ENCODE measurements at places on chromosomes 12 and 14. TPM values are rescaled to one million over a fixed set of nuclear protein-coding genes. Genes with fewer than 3 reads are reported as not detected.

The CD163L1 gene
- total RNA-seq: 0.60 TPM

The PUS1 gene
- 20.5 TPM for total RNA-seq

The TCL1A gene
- 0.40 TPM for total RNA-seq

The CDCA3 gene
- total RNA-seq: 13.9 TPM

The PSME1 gene
- total RNA-seq: 123 TPM

The OR6C2 gene
- total RNA-seq: 0.12 TPM

The IL26 gene
- total RNA-seq: not detected

The CIT gene
- total RNA-seq: 14.5 TPM

The TAMALIN gene
- 3.9 TPM for total RNA-seq

The MSI1 gene
- total RNA-seq: 0.28 TPM

The ZNF641 gene
- 6.5 TPM for total RNA-seq

The BICD1 gene
- total RNA-seq: 4.7 TPM

The FICD gene
- total RNA-seq: 1.1 TPM

The GLS2 gene
- 2.6 TPM for total RNA-seq

The HCAR1 gene
- total RNA-seq: 0.08 TPM

The ARMH4 gene
- 0.72 TPM for total RNA-seq

The ATP6V1D gene
- total RNA-seq: 70.0 TPM

The HOXC11 gene
- total RNA-seq: 0.08 TPM

The COX8C gene
- not detected for total RNA-seq

The NTF3 gene
- total RNA-seq: 2.0 TPM

The FSCB gene
- total RNA-seq: not detected

The PRB2 gene
- total RNA-seq: not detected

The OVCH1 gene
- total RNA-seq: not detected

The POMT2 gene
- total RNA-seq: 11.2 TPM

The DTX3 gene
- total RNA-seq: 4.1 TPM

The CACNB3 gene
- 28.8 TPM for total RNA-seq

The CLBA1 gene
- total RNA-seq: 8.2 TPM

The OAS1 gene
- 37.2 TPM for total RNA-seq

The RNF41 gene
- 26.9 TPM for total RNA-seq

The KRT3 gene
- total RNA-seq: 1.0 TPM

The SPX gene
- total RNA-seq: 0.08 TPM

The WNT1 gene
- not detected for total RNA-seq

The HOXC5 gene
- 0.60 TPM for total RNA-seq

The LALBA gene
- not detected for total RNA-seq

The ASPG gene
- 59.2 TPM for total RNA-seq

The ACSM4 gene
- not detected for total RNA-seq

The PPP1R36 gene
- total RNA-seq: 0.20 TPM

The SEC23A gene
- 23.3 TPM for total RNA-seq

The KLRC2 gene
- total RNA-seq: 0.60 TPM

The TEDC1 gene
- total RNA-seq: 8.9 TPM

The KRT75 gene
- 0.84 TPM for total RNA-seq

The RHEBL1 gene
- 0.44 TPM for total RNA-seq

The RPL10L gene
- total RNA-seq: not detected

The C12orf54 gene
- 8.5 TPM for total RNA-seq

The GEMIN2 gene
- total RNA-seq: 10.7 TPM

The DMAC2L gene
- total RNA-seq: 15.2 TPM

The TMEM119 gene
- total RNA-seq: 2.0 TPM

The TPPP2 gene
- not detected for total RNA-seq

The FOXA1 gene
- 14.6 TPM for total RNA-seq

The GALC gene
- total RNA-seq: 5.3 TPM

The RAPGEF3 gene
- total RNA-seq: 16.5 TPM

The NUAK1 gene
- total RNA-seq: 1.7 TPM

The MGAT4C gene
- not detected for total RNA-seq

The PTPRQ gene
- 0.04 TPM for total RNA-seq
